ENCODE measurements at places on chromosomes 7 and 10.
A peak's percentile ranks its signal among the peaks of the same experiment; 100 is the strongest.

- no peak for DNase-seq
These were observed 83.4 kb downstream of the PRKAG2 start for GRCh38 chr7:151793531-151793951.

GRCh38 chr7:37510043-37510634 is 61.5 kb upstream of the ELMO1 start:
- no peak for DNase-seq

DNA sequence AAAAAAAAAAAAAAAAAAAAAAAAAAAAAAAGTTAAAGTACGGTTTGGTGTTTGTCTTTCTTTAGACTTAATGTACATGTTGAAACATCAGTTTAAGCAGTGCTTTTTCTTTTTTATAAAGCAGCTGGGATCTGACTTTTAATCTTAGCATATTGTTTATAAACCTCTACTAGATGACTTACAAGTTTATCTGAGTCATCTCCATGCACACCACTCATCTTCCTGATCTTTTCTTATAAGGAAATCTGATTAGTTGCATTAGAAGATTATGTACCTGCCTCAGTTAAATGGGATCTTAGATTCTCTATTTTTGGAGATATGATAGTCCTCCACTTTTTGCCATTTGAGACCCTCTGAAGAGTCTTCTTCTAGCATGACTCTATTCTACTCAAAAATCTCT is 391.9 kb upstream of the LRGUK start:
- no peak for DNase-seq

GRCh38 chr7:81005254-81005653 is 86.4 kb upstream of the SEMA3C start:
- no peak for DNase-seq

- no peak for DNase-seq
These were observed 18.8 kb upstream of the SH2D4B start for GRCh38 chr10:80518807-80519360.

DNA sequence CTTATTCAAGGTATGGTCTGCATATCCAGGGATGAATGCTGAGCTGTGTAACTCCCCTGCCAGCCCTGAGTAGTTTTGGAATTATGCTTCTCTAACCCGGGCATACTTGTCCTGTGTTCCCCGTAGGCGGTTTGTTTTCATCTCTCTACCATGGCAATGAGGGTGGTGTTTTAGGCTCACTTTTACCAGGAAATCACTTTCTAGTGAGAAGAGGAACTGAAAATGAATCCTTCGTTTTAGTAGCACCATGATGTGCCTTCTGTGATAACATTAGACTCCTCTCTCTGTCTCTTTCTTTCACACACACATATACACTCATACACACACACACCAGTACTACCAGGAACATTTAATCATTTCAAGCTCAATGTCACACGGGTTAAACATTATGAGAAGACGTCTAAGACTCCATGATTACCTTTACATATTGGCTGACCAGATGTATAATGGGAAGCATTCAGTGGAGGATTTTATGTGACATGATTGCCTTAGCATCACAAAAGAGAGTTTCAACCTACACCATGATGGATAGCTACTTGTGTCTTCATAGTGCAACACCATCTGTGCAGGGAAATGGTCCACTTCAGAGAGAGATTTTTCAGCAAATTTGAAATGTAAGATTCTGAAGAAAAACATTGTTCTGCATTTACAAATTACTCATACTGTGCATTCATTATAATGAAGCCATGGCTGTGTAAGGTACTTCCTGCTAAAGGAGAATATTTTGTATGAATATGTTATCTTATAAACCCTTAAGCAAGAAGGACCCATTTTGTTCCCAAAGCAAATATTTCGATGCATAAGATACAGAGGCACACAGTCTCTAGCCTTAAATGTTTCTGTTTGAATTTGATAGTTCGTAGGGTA is 31.0 kb upstream of the PFKP start:
- DNase-seq, result no peak

DNA sequence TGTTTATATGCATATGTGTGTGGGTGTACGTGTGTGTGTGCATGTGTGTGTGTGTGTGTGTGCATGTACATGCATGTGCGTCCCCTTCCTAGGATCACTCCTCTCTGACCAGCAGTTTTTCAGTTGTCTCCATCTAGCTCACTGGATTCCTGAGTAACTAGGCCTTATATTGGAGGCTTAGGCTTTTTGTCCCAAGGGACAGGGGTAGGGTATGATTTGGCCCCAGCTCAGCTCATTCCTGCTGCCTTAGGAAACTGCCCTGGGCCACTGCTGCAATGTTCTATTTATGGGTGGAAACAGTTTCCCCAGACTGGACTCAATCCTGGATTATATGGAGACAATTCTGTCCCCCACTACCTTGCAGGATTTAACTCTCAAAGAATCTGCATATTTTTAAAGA is 68.8 kb upstream of the SDK1 start:
- no peak for DNase-seq

DNA sequence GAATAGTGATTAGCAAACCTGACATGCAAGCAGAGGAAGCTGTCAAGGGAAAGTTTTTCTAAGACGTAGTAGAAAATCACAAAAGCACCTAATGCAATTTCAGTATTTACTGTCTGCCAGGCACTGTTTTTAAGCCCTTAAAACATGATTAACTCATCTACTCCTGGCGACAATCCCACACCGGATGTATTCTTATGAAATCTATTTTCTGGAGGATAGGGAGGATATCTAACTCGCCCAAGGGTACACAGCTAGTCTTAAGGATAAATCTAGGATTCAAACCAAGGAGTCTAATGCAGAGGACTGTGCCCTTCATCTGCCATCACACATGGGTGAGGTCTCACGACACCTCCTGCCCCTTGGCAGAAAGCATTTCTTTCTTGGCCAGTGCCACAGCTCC is 47.8 kb upstream of the FIGNL1 start:
- DNase-seq, result no peak

- no peak for DNase-seq
These were observed 102.0 kb upstream of the GLI3 start for GRCh38 chr7:42338916-42339540.

- DNase-seq, result no peak
These were observed 96.4 kb downstream of the EBF3 start for GRCh38 chr10:129867631-129868179.

GRCh38 chr7:81349044-81349443 is 420.8 kb downstream of the HGF start:
- no peak for DNase-seq

DNA sequence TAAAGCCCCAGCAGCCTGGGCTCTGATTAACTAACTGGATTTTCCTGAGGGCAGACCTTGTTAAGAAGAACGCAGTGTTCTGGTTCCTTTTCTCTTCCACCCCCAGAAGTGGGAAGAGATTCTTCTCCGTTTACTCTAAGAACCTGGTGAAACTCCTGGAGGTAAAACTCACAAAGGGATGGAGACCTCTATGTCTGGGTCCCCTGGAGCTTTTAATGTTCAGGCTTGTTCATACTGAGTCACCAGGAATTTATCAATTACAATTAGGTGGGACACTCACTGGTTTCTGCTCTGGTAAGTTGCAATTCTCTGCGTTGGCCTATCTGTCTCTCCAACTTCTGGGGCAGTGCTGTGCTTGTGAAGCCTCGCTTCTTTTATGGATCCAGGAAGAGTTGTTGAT is 73.3 kb upstream of the CACNB2 start:
- no peak for DNase-seq

GRCh38 chr10:96656839-96657238 is 63.5 kb downstream of the PIK3AP1 start:
- no peak for DNase-seq

DNA sequence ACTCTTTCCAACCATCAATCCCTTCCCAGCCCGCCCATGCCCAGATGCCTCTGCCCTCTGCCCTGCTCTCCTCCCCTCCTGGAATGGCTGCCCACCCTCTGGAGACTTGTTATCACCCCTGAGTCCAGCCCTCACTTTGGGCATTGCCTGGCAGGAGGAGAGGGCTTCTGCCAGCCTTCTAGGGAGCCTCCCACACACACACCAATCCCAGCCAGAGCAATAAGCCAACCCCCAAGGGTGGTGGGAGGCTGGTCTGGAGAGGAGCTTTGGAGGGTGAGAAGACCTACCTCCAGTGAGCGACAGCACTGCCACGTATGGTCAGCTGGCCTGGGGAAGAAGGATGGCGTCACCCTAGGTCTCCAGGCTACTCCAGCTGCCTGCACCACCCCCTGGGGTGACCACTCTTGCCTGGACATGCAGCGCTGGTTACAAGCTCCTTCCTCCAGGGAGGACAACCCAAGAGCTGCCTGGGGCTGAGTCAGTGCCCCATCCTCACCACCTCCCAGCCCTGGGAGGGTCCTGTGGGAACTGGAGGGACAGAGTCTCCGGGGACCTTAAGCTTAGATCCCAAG is 8.4 kb downstream of the C10orf105 start:
- DNase-seq, result no peak

- no peak for DNase-seq
These were observed 130.6 kb downstream of the SPAG6 start for GRCh38 chr10:22475651-22476600.

DNA sequence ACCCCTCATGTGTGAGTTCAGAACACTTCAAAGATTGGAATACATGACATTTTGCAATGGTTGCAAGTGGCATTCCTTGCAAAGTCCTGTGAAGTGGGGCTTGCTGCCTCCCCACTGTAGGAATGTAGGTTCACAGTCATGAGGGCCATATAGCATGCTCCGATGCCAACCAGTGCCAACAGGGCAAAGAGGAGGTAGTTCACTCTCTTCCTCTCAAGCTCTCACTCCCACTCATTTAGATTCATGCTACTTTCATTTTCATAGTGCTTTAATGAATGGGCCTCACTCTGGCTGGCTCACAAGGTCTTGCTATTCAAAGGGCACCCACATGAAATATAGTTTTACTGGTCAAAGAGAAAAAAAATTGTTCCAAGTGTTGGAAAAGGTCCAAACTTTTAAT is 169.9 kb upstream of the AOAH start:
- no peak for DNase-seq

DNA sequence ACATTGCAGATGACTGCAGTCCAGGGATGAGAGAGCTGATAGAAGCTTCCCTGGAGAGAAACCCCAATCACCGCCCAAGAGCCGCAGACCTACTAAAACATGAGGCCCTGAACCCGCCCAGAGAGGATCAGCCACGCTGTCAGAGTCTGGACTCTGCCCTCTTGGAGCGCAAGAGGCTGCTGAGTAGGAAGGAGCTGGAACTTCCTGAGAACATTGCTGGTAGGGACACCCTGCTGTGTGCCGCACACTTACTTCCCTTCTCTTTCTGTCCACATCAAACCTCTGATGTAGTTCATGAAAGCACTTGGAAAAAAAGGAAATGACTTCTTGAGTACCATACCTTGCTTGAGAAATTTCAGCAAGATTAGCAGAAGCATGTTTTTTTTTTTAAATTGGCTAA is 25.3 kb downstream of the MAP3K8 start:
- no peak for DNase-seq

DNA sequence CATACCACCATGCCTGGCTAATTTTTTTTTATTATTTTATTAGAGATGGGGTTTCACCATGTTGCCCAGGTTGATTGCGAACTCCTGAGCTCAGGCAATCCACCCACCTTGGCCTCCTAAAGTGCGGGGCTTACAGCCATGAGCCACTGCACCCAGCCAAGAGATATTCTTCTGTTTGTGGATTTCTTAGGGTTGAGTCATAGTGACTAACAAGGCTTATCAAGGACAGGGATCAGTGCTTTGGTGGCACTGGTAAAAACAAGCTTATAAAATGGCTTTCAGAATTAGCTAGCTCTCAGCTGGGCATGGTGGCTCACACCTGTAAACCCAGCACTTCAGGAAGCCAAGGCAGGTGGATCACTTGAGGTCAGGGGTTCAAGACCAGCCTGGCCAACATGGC is 122.4 kb downstream of the ZNF248 start:
- DNase-seq, result peak; percentile 54

DNA sequence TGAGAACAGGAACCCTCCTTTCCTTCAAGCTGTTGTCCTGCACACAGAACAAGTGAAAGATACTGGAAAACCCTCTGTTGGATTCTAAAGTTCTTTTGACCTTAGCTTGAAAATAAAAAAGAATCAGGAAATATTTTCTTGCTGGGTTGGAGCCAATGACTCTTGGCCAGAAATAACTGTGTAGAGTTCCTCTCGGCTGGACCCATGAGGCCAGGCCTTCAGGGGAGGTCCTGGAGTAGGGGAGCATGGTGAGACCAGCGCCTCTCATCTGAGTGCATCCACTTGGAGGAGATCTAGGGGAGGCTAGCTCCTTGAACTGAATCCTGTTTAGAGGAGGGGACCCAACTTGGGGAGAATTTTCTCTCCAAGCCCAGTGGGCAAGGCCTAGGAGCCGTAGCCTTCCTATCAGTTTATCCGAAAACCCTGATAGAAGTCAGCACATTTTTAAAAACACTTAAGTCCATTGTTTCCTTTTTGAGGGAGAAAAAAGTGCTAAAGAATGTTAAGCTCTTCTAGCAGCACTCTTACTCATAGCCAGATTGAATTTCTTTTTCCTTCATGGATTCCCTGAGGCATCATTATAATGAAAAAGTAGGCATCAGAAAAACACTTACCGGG is 635.7 kb upstream of the ANKRD30A start:
- no peak for DNase-seq

- no peak for DNase-seq
These were observed 1.2 kb downstream of the TASOR2 start for GRCh38 chr10:5685764-5686240.

GRCh38 chr10:96153070-96153469 is 23.0 kb downstream of the ZNF518A start:
- DNase-seq, result no peak

GRCh38 chr7:80008039-80008438 is 126.6 kb upstream of the GNAI1 start:
- DNase-seq, result no peak

DNA sequence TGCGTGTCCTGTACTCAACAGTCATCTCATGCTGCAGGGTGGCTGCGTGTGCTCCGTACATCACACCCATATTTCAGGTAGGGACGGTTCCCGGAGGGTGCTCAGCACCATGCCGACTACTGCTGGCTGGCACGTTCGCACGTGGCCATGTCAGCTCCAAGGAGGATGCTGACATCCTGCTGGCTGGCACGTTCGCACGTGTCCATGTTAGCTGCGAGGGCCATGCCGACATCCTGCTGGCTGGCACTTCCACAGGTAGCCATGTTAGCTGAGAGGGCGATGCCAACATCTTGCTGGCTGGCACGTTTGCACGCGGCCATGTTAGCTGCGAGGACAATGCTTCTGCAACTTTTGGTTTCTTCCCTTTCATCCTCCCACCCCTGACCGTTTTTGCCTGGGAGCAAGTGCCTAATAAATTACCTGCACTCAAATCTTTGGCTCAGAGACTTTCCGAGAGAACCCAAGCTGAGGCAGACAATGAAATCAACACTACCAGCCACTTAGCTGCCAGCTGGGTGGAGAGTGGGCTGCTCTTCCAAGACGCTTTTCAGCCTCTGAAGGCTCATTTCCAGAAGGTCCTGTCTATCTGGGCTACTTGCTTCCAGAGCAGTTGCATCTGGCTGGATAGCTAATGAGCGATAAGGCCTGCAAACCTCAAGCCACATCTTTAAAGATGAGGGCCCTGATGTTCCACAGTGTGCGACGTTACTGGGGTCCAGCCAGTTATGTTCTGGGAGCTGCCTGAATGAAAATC is 104.6 kb downstream of the WDR37 start:
- no peak for DNase-seq

DNA sequence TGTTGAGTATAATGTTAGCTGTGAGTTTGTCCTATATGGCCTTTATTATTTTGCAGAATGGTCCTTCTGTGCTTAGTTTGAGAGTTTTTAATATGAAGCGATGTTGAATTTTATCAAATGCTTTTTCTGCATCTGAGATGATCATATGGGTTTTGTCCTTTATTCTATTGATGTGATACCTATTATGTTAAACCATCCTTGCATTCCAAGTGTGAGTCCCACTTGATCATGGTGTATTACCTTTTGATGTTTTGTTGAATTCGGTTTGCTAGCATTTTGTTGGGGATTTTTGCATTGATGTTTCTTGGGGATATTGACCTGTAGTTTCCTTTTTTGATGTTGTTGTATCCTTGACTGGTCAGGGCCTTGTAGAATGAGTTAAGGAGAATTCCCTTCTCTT is 166.4 kb downstream of the MLLT10 start:
- DNase-seq, result no peak

All from HCT116 (cell line).